Uterus (tissue), 4 donors: ENCODE measurements at places on chromosomes 12 and 14.

DNA sequence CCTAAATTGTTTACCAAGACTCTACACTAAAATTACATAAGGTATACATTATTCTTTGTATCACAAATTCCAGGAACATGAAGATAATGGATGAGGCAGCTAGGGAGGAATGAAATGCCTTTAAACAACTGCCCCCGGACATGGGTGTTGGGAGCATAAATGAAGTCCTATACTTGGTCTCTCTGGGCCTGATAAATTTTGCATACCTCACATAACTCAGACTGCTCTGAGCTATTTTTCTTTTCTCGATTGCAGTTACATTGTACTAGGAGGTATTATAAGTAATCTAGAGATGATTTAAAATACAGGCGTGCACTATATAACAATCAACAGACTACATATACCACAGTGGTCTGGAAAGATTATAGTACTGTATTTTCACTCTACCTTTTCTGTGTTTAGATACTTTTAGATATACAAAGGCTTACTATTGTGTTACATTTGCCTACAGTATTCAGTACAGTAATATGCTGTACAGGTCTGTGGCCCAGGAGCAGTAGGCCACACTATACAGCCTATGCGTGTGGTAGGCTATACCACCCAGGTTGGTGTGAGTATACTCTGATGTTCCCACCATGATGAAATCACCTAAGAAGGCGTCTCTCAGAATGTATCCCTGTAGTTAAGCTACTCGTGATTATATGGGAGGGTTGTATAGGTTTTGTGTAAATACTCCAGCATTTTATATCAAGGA lies 14.3 kb downstream of the FNTB start:
- H3K4me1 ChIP-seq: no peaks in the 10 kb centered on the region
- H3K27ac ChIP-seq: peak overlapping the region; percentile 32
- H3K4me3 ChIP-seq: no peak overlapping the region
- no peaks in the 10 kb centered on the region for H3K27me3 ChIP-seq

- no peak for DNase-seq
- no peak overlapping the region for H3K27ac ChIP-seq
- H3K4me1 ChIP-seq: no peaks in the 10 kb centered on the region
- no peaks in the 10 kb centered on the region for H3K36me3 ChIP-seq
Measured at GRCh38 chr14:74462993-74463392, 30.1 kb downstream of the NPC2 start.

GRCh38 chr14:51304941-51305340 lies 64.9 kb downstream of the TMX1 start:
- H3K4me1 ChIP-seq: no peaks in the 10 kb centered on the region
- H3K27me3 ChIP-seq: no peaks in the 10 kb centered on the region
- H3K4me3 ChIP-seq: no peak overlapping the region
- DNase-seq: no peak
- H3K36me3 ChIP-seq: no peaks in the 10 kb centered on the region

GRCh38 chr12:48106681-48107613 lies 1.1 kb upstream of the SENP1 start:
- peaks cover 4% of the 10 kb centered on the region for H3K4me1 ChIP-seq
- no peak overlapping the region for H3K4me3 ChIP-seq
- H3K27me3 ChIP-seq: no peaks in the 10 kb centered on the region
- no peak for DNase-seq
- H3K27ac ChIP-seq: peak overlapping the region; percentile 91
- H3K36me3 ChIP-seq: no peaks in the 10 kb centered on the region

DNA sequence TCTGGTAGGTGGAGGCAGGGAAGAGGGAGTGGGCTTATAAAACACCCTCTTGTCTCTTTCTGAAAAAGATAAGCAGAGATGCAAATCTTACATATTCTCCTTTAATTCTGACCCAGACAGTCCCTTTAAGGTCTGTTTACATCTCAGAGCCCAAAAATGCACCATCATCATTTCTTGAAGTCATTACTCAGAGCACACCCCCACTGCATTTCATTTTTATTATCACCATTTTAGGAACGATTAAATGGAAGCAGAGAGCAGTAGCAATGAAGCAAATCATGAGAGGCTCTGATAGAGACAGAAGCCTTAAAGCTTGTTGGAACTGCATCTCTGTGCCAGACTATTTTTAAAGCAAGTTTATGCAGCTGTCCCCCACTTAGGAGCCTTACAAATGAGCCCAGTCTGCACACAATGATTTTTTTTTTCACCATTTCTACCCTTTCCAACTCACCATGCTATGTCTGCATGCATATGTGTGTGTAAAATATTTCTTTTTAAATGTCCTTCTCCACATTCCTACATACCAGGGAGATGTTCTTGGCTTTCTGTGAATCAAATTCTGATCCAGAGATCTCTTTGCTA lies 311.0 kb downstream of the GRIN2B start:
- no peak for DNase-seq
- no peaks in the 10 kb centered on the region for H3K36me3 ChIP-seq
- H3K27me3 ChIP-seq: no peaks in the 10 kb centered on the region
- H3K4me3 ChIP-seq: no peak overlapping the region
- no peak overlapping the region for H3K27ac ChIP-seq
- no peaks in the 10 kb centered on the region for H3K4me1 ChIP-seq

DNA sequence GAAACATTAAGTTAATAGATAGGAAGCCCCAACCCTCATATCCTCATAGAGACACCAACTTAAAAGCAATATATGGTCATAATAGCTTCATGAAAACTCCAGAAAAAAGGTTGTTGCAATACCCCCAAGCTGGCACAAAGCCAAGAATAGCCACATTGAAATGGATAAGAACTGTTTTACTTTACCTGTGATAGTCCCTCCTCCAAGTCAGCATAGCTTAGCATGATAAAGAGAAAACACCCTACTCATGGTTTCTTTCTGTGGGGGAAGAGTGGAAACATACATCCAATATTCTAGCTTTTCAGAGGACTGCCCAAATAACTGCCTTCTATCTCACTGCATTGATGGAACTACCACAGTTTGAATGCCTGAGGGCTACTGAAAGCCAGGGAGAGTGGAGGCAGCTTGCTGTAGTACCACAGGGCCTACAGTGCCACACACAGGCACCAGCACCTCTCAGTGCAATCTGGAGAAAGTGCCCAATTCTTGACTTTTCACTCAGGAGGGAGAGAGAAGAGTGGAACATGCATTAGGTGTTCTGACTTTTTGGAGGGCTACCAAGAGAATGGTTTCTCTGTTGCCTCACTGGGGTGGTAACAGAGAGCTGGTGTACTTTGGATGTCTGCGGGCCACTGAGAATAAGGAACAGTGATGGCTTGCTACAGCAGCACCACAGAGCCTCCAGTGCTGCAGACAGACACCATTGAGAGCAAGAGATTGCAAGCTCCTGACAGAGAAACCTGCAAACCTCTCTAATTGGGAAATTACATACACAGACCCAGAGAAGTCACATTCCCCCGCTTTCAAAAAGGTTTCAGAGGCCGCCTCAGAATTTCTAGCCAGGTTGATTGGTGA lies 157.1 kb upstream of the GARIN2 start:
- H3K27me3 ChIP-seq: no peaks in the 10 kb centered on the region
- H3K4me1 ChIP-seq: no peaks in the 10 kb centered on the region
- no peak for DNase-seq
- H3K27ac ChIP-seq: no peak overlapping the region

GRCh38 chr14:68495101-68496039 lies 297.5 kb downstream of the ZFP36L1 start:
- no peak overlapping the region for H3K4me3 ChIP-seq
- no peaks in the 10 kb centered on the region for H3K4me1 ChIP-seq
- DNase-seq: no peak
- no peaks in the 10 kb centered on the region for H3K36me3 ChIP-seq

GRCh38 chr14:105019861-105020814 lies 745 bp downstream of the CDCA4 start:
- DNase-seq: peak; percentile 40
- H3K27me3 ChIP-seq: no peaks in the 10 kb centered on the region
- H3K4me3 ChIP-seq: peak overlapping the region; percentile 44
- peaks cover 12% of the 10 kb centered on the region for H3K4me1 ChIP-seq
- H3K36me3 ChIP-seq: no peaks in the 10 kb centered on the region

DNA sequence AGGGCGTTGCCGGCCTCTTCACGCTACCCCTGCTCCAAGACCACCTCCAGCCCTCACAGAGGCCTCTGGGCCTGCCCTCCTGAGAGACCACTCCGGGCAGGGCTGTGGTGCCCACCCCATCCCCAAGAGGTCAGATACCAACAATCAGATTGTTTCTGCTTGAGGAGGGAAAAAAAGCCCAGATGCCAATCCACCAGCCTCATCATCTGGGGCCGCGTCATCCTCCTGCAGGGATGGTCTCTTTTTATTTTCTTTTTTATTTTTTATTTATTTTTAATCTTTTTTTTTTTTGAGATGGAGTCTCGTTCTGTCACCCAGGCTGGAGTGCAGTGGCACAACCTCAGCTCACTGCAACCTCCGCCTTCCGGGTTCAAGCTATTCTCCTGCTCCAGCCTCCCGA lies 93.4 kb downstream of the FBXL14 start:
- DNase-seq: no peak
- H3K36me3 ChIP-seq: no peaks in the 10 kb centered on the region
- no peaks in the 10 kb centered on the region for H3K27me3 ChIP-seq

DNA sequence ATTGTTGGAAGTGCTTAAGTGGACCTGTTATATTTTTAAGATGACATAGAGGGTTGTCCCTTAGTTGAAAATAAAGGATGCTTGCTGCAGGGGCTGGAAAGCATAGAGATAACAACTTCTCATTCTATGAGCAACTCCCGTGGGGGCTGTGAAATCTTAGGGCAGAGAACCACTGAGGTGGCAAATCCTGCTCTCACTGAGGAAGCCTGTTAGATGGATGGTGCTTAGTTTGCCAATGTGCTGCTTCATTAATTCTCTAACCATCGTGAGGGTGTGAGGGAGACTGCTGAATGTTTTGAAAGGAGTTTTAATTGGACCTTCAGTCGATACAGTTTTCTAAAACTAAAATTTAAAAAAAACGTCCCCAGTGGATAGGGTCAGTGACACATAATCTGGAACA lies 46.5 kb downstream of the PTPRO start:
- no peak overlapping the region for H3K27ac ChIP-seq
- H3K27me3 ChIP-seq: no peaks in the 10 kb centered on the region
- no peak for DNase-seq
- H3K36me3 ChIP-seq: no peaks in the 10 kb centered on the region
- peaks cover 5% of the 10 kb centered on the region for H3K4me1 ChIP-seq
- no peak overlapping the region for H3K4me3 ChIP-seq

- no peaks in the 10 kb centered on the region for H3K27me3 ChIP-seq
- no peak overlapping the region for H3K27ac ChIP-seq
- no peak for DNase-seq
- H3K36me3 ChIP-seq: no peaks in the 10 kb centered on the region
- no peak overlapping the region for H3K4me3 ChIP-seq
Measured at GRCh38 chr14:50534997-50535396, 2.6 kb upstream of the MAP4K5 start.

GRCh38 chr12:21334771-21335325 lies at the start of gene SLCO1A2:
SLCO1A2 (minus strand) TSS chr12:21334917; CDS start chr12:21334647, 270 bp downstream.
- no peak within 1 kb of the TSS for H3K4me3 ChIP-seq
- no peak within 1 kb of the TSS for H3K27ac ChIP-seq
- no peak for DNase-seq
- H3K27me3 ChIP-seq: no peaks in the 10 kb centered on the region
- H3K4me1 ChIP-seq: no peaks in the 10 kb centered on the region
- no peaks in the 10 kb centered on the region for H3K36me3 ChIP-seq

GRCh38 chr14:63899953-63900352 lies 47.1 kb downstream of the SYNE2 start:
- H3K4me3 ChIP-seq: no peak overlapping the region
- no peaks in the 10 kb centered on the region for H3K4me1 ChIP-seq
- H3K36me3 ChIP-seq: no peaks in the 10 kb centered on the region
- no peak for DNase-seq

GRCh38 chr12:50581226-50582184 lies 76.7 kb downstream of the DIP2B start:
- no peak overlapping the region for H3K27ac ChIP-seq
- H3K36me3 ChIP-seq: no peaks in the 10 kb centered on the region
- H3K4me1 ChIP-seq: no peaks in the 10 kb centered on the region
- no peak overlapping the region for H3K4me3 ChIP-seq

- no peaks in the 10 kb centered on the region for H3K36me3 ChIP-seq
- H3K27ac ChIP-seq: peak overlapping the region; percentile 32
- no peaks in the 10 kb centered on the region for H3K27me3 ChIP-seq
- no peak for DNase-seq
- no peak overlapping the region for H3K4me3 ChIP-seq
Measured at GRCh38 chr14:94066089-94066676, 14.8 kb downstream of the DDX24 start.

- H3K36me3 ChIP-seq: no peaks in the 10 kb centered on the region
- no peaks in the 10 kb centered on the region for H3K4me1 ChIP-seq
- no peak overlapping the region for H3K4me3 ChIP-seq
- H3K27me3 ChIP-seq: no peaks in the 10 kb centered on the region
- no peak for DNase-seq
Measured at GRCh38 chr14:100905166-100905565, 1.6 kb upstream of the RTL1 start.

- peaks cover 15% of the 10 kb centered on the region for H3K4me1 ChIP-seq
- H3K27ac ChIP-seq: peak overlapping the region; percentile 100
- no peaks in the 10 kb centered on the region for H3K36me3 ChIP-seq
- H3K27me3 ChIP-seq: no peaks in the 10 kb centered on the region
- H3K4me3 ChIP-seq: peak overlapping the region; percentile 100
- peak; percentile 45 for DNase-seq
Measured at GRCh38 chr14:49893309-49894213, 679 bp downstream of the ARF6 start.

GRCh38 chr12:79174626-79175025 lies 310.1 kb downstream of the SYT1 start:
- H3K4me1 ChIP-seq: no peaks in the 10 kb centered on the region
- no peak overlapping the region for H3K27ac ChIP-seq
- no peak for DNase-seq
- H3K27me3 ChIP-seq: no peaks in the 10 kb centered on the region
- H3K36me3 ChIP-seq: no peaks in the 10 kb centered on the region

GRCh38 chr12:120224304-120225199 lies 23.6 kb upstream of the RPLP0 start:
- peaks cover 17% of the 10 kb centered on the region for H3K4me1 ChIP-seq
- DNase-seq: no peak
- H3K36me3 ChIP-seq: no peaks in the 10 kb centered on the region

DNA sequence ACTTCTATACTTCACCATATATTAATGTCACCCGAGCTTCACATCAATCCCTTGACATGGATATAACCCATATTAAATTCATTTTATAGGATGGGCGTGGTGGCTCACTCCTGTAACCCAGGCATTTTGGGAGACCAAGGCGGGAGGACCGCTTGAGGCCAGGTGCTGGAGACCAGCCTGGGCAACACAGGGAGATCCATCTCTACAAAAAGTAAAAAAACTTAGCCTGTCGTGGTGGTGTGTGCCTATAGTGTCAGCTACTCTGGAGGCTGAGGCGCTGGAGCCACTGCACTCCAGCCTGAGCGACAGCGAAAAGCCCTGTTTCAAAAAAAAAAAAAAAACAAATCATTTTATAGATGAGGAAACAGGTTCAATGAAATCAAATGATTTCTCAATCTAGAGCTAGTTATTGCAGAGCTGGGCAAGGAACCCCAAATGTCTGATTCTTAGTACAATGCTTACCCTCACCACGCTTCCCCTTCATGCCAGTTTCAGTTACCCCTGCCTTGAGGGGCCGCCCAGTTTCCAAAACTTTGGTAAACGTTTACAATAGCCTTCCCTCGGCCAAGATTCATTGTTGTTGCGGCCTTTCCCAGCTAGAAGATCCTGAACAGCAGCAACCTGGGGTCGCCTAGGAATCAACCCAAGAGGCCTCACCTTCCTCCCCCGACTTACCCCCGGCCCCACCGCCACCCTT lies 751 bp downstream of the PSMB5 start:
- DNase-seq: no peak
- H3K4me1 ChIP-seq: peaks cover 7% of the 10 kb centered on the region
- H3K36me3 ChIP-seq: no peaks in the 10 kb centered on the region
- no peaks in the 10 kb centered on the region for H3K27me3 ChIP-seq
- peak overlapping the region; percentile 77 for H3K4me3 ChIP-seq
- peak overlapping the region; percentile 90 for H3K27ac ChIP-seq

GRCh38 chr14:99041141-99041819 lies 230.7 kb downstream of the BCL11B start:
- DNase-seq: no peak
- H3K36me3 ChIP-seq: no peaks in the 10 kb centered on the region
- H3K27ac ChIP-seq: no peak overlapping the region
- H3K27me3 ChIP-seq: no peaks in the 10 kb centered on the region
